ENCODE measurements at places on chromosomes 16 and 17. TPM values are rescaled to one million over a fixed set of nuclear protein-coding genes. Genes with fewer than 3 reads are reported as not detected.

NPIPA5 gene
- 1.6 TPM for total RNA-seq

KRT40 gene
- not detected for total RNA-seq

BIRC5 gene
- total RNA-seq, result 36.3 TPM

SKA2 gene
- 49.0 TPM for total RNA-seq

UBALD2 gene
- total RNA-seq, result 6.8 TPM

ODAD4 gene
- total RNA-seq, result not detected

CIBAR2 gene
- total RNA-seq, result not detected

HOXB5 gene
- total RNA-seq, result 0.25 TPM

CLEC3A gene
- total RNA-seq, result not detected

All from bladder microvascular endothelial cell (primary cell).